SJCRH30 (cell line): ENCODE measurements at places on chromosomes 5 and 9. TPM values are rescaled to one million over a fixed set of nuclear protein-coding genes. Genes with fewer than 3 reads are reported as not detected.

Gene CTSV
- 19.8 and 21.0 TPM in 2 replicates for total RNA-seq

Gene CEL
- total RNA-seq = 0.53 and 0.71 TPM in 2 replicates

Gene PTGDS
- total RNA-seq = not detected in 2 replicates

Gene REEP2
- 4.9 and 8.5 TPM in 2 replicates for total RNA-seq

Gene MSX2
- total RNA-seq = 7.0 and 7.8 TPM in 2 replicates

DNA sequence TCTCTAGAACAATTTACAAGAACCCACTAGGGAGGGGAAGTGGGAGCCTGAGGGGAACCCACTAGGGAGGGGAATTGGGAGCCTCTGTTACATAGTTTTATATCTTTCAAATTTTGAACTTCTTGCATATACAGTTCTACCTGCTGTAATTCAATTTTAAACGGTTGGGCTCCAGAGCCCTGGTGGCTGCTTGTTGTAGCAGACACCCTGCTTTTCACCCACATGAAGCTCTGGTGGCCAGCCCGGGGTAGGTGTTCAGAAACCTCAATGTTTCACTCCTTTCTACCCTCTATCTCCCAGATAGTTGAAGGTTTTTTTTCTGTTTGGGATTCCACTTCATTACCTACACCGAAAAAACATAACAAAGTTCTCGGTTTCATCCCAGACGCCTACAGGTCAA is 124.4 kb downstream of the TMEM174 start:
- no peaks in the 10 kb centered on the region for H3K27me3 ChIP-seq
- no peaks in the 10 kb centered on the region for H3K36me3 ChIP-seq
- no peaks in the 10 kb centered on the region for H3K4me1 ChIP-seq

DNA sequence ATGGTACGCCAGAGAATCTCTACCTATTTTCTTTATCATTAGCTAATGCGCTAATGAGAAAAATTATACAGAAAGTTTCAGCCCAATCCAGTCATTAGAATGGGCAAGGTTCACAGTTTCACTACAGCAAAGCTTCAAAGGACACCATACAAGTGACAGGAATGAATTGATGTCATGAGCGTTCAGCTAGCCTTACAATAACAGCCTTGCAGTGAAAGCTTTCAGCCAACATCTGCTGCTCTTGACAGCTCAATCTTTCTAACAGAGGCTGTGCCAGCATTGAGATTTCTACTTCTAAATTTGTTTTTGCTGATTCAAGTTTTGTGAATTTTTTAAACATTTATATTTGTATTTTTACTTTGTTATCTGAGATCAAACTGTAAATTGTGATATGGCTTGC is 302.4 kb upstream of the FAM174A start:
- DNase-seq = no peak
- H3K27ac ChIP-seq = no peak overlapping the region
- H3K4me3 ChIP-seq = no peak overlapping the region
- H3K4me1 ChIP-seq = no peaks in the 10 kb centered on the region
- H3K36me3 ChIP-seq = no peaks in the 10 kb centered on the region

- no peak overlapping the region for H3K27ac ChIP-seq
- 0 out of 2 replicates have a peak, but pooled peaks cover 4% of the 10 kb centered on the region for H3K36me3 ChIP-seq
- H3K27me3 ChIP-seq = no peaks in the 10 kb centered on the region
- no peaks in the 10 kb centered on the region for H3K4me1 ChIP-seq
- DNase-seq = no peak
Measured at GRCh38 chr5:14348142-14348541, 205.0 kb downstream of the TRIO start.

- H3K4me3 ChIP-seq = no peak overlapping the region
- no peaks in the 10 kb centered on the region for H3K27me3 ChIP-seq
- DNase-seq = no peak
- H3K27ac ChIP-seq = no peak overlapping the region
- no peaks in the 10 kb centered on the region for H3K4me1 ChIP-seq
Measured at GRCh38 chr5:71972777-71973473, 134.3 kb upstream of the MAP1B start.

GRCh38 chr9:37025071-37025822 is 8.8 kb downstream of the PAX5 start:
- peak; percentile 85 for DNase-seq
- H3K27me3 ChIP-seq = no peaks in the 10 kb centered on the region
- peak overlapping the region; percentile 97 for H3K27ac ChIP-seq
- no peaks in the 10 kb centered on the region for H3K36me3 ChIP-seq
- H3K4me1 ChIP-seq = peaks cover 18% of the 10 kb centered on the region
- peak overlapping the region; percentile 55 for H3K4me3 ChIP-seq

- DNase-seq = no peak
- H3K4me1 ChIP-seq = no peaks in the 10 kb centered on the region
- no peaks in the 10 kb centered on the region for H3K27me3 ChIP-seq
Measured at GRCh38 chr9:13505797-13506196, 226.3 kb upstream of the MPDZ start.

- no peaks in the 10 kb centered on the region; the same call in 1 of the 2 replicates for H3K27me3 ChIP-seq
- H3K27ac ChIP-seq = no peak overlapping the region
- peak; percentile 57 for DNase-seq
- H3K4me1 ChIP-seq = peaks cover 16% of the 10 kb centered on the region
- no peaks in the 10 kb centered on the region for H3K36me3 ChIP-seq
Measured at GRCh38 chr9:133509179-133510083, 15.3 kb downstream of the MYMK start.

GRCh38 chr9:128253140-128253990 is 22.4 kb downstream of the GOLGA2 start:
- H3K4me1 ChIP-seq = no peaks in the 10 kb centered on the region
- H3K36me3 ChIP-seq = peaks cover 10% of the 10 kb centered on the region
- H3K27ac ChIP-seq = no peak overlapping the region
- no peak overlapping the region for H3K4me3 ChIP-seq
- DNase-seq = no peak
- no peaks in the 10 kb centered on the region for H3K27me3 ChIP-seq

- H3K27me3 ChIP-seq = no peaks in the 10 kb centered on the region; the same call in 1 of the 2 replicates
- no peaks in the 10 kb centered on the region for H3K4me1 ChIP-seq
- no peaks in the 10 kb centered on the region for H3K36me3 ChIP-seq
- H3K4me3 ChIP-seq = no peak overlapping the region
Measured at GRCh38 chr5:57470339-57470738, 12.3 kb downstream of the ACTBL2 start.

- peaks cover under 1% of the 10 kb centered on the region for H3K27me3 ChIP-seq
- H3K27ac ChIP-seq = no peak overlapping the region
- H3K4me1 ChIP-seq = no peaks in the 10 kb centered on the region
- DNase-seq = no peak
- no peak overlapping the region for H3K4me3 ChIP-seq
Measured at GRCh38 chr5:168360521-168361285, 69.3 kb downstream of the WWC1 start.

DNA sequence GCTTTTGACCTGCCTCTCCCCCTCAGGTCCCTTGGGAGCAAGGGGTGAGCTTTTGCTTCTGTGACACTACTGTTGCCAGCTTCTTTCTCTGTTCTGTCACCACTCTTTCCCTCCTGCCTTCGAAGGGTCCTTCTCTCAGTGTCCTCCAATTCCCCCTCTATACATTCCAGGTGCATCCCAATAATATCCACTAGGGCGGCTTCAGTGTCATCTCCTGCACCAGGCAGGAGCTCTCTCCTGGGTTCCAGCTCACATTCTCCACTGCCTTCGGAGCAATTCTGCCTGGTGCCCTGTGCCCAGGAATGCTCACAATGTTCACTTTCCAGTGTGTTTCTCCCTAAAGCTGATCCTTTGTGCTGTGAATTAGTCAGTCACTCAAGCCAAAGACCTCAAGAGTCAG is 83.9 kb upstream of the CXCL14 start:
- no peak overlapping the region for H3K4me3 ChIP-seq
- 0 out of 2 replicates have a peak, but pooled peaks cover 4% of the 10 kb centered on the region for H3K27me3 ChIP-seq
- DNase-seq = no peak
- H3K27ac ChIP-seq = no peak overlapping the region

GRCh38 chr9:73845539-73845938 is 651.6 kb upstream of the RORB start:
- H3K27ac ChIP-seq = no peak overlapping the region
- H3K27me3 ChIP-seq = no peaks in the 10 kb centered on the region

- no peak overlapping the region for H3K4me3 ChIP-seq
- H3K36me3 ChIP-seq = no peaks in the 10 kb centered on the region
- no peak overlapping the region for H3K27ac ChIP-seq
- H3K27me3 ChIP-seq = no peaks in the 10 kb centered on the region
- no peak for DNase-seq
Measured at GRCh38 chr5:138950421-138951031, 75.4 kb upstream of the LRRTM2 start.

- peaks cover 9% of the 10 kb centered on the region for H3K4me1 ChIP-seq
- peak; percentile 65 for DNase-seq
- peak overlapping the region; percentile 54 for H3K27ac ChIP-seq
- H3K36me3 ChIP-seq = no peaks in the 10 kb centered on the region
Measured at GRCh38 chr5:175590471-175590881, 67.4 kb upstream of the HRH2 start.

GRCh38 chr9:78714576-78714975 is 417.7 kb downstream of the PSAT1 start:
- H3K36me3 ChIP-seq = no peaks in the 10 kb centered on the region
- no peak overlapping the region for H3K27ac ChIP-seq

- no peak overlapping the region for H3K4me3 ChIP-seq
- H3K4me1 ChIP-seq = no peaks in the 10 kb centered on the region
- H3K27ac ChIP-seq = no peak overlapping the region
- H3K36me3 ChIP-seq = no peaks in the 10 kb centered on the region
Measured at GRCh38 chr5:148060881-148061280, 2.9 kb upstream of the SPINK5 start.

DNA sequence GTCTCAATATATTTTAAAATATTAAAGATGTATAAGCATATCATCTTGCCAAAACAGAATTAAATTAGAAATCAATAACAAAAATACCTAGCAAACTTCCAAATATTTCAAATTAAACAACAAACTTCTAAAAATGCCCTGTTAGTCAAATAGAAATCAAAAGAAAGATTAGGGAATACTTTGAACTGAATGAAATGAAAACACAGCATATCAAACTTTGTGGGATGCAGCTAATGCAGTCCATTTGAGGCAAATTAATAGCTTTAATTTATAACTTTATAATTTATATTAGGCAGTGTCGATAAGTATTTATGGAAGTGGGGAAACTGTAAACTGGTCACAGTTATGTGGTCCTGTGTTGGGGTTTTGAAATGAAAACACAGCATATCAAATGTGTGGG is 17.1 kb downstream of the SLC6A3 start:
- no peaks in the 10 kb centered on the region for H3K27me3 ChIP-seq
- H3K27ac ChIP-seq = no peak overlapping the region

DNA sequence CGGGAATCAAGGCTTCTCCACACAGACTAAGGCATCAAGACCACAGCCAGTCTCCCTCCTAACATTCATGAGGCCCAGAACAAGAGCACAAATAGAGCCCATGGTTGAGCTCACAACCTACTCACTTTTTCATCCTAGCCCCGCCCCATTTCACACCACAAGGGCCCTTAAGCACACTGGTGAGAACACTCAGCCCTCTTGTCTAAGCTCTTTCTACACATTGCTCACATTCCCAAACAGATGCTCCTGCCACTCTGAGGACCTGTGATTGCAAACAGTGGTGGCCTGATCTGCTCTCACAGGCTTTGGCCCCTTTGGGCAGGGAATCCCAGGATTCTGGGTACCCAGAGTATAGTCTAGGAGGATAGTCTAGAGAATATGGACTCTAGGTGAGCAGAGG is 54.0 kb downstream of the FEM1C start:
- no peaks in the 10 kb centered on the region for H3K27me3 ChIP-seq
- no peaks in the 10 kb centered on the region for H3K36me3 ChIP-seq
- peak; percentile 55 for DNase-seq
- no peak overlapping the region for H3K4me3 ChIP-seq

GRCh38 chr9:81559709-81560108 is 129.6 kb downstream of the TLE1 start:
- DNase-seq = peak; percentile 61
- H3K27me3 ChIP-seq = no peaks in the 10 kb centered on the region
- peak overlapping the region; percentile 45 for H3K27ac ChIP-seq
- peaks cover 24% of the 10 kb centered on the region for H3K4me1 ChIP-seq
- H3K4me3 ChIP-seq = no peak overlapping the region

DNA sequence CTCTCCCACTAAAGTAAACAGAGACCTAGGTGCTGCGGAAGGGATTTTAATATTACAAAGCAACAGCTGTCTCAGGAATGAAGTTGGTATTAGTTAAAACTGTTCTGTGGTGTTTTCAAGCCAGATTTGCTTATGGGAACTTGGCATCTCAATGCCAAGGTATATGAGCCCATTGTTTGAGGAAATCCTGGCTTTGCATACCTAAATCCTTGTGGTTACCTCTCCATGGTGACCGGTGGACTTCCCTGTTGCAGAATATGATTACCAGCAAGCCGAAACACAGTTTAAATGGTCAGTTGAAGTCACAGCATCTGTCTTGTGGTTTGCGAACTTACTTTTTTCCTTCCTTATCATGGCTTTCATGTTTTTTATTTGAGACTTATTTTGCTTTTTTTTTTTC is 62.3 kb upstream of the TXNDC8 start:
- H3K27ac ChIP-seq = no peak overlapping the region
- H3K36me3 ChIP-seq = no peaks in the 10 kb centered on the region
- H3K4me1 ChIP-seq = peaks cover 13% of the 10 kb centered on the region
- DNase-seq = peak; percentile 64
- H3K27me3 ChIP-seq = no peaks in the 10 kb centered on the region

DNA sequence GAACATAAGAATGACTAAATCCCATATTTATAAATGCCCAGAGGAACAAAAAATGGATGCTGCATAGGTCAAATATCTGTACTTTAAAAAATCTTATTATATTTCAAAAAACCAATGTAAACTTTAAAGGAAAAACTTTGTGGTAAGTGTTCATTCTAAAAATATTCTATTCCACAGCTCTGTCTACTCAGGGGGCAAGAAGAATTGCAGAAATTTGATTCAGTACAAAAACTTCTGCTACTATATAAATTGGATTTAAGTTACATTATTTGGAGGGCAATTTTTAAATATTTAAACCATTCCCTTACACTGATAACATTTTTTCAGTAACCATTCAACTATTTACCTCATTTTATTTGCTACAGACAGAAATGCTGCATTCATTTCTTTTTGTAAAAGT is 32.1 kb downstream of the NFIB start:
- H3K4me1 ChIP-seq = peaks cover 47% of the 10 kb centered on the region
- H3K4me3 ChIP-seq = no peak overlapping the region
- no peak for DNase-seq
- peak overlapping the region; percentile 74 for H3K27ac ChIP-seq
- H3K27me3 ChIP-seq = no peaks in the 10 kb centered on the region

- no peaks in the 10 kb centered on the region for H3K27me3 ChIP-seq
- H3K27ac ChIP-seq = no peak overlapping the region
- H3K4me3 ChIP-seq = no peak overlapping the region
- no peak for DNase-seq
Measured at GRCh38 chr9:127116088-127116726, 6.2 kb downstream of the ANGPTL2 start.

- H3K4me1 ChIP-seq = no peaks in the 10 kb centered on the region
- no peak overlapping the region for H3K4me3 ChIP-seq
- no peak overlapping the region for H3K27ac ChIP-seq
Measured at GRCh38 chr5:161600156-161600555, 53.6 kb upstream of the GABRB2 start.

DNA sequence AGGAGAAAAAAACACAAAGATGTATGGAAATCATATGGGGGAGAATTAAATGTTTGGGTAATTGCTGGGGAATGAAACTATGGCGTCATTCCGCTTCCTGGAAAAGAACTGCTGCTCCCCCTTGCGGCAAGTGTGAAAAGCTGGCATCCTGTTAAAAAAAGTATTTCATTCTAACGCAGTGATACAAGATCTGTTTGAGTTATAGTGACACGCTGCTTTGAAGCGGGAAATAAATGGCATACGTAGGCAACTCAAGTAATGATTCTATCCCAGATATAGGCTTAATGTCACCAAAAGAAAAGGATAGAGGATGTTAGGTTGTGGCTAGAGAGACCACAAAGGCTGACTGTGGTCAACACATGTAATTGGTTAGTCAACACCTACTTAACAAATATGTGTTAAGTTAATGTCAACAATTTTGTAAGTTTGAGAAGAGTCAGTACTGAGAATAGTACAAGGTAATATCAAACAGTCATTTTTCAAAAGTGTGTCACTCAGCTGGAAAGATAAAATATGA is 70.2 kb upstream of the ALDH1A1 start:
- H3K27me3 ChIP-seq = no peaks in the 10 kb centered on the region
- H3K27ac ChIP-seq = no peak overlapping the region
- no peak overlapping the region for H3K4me3 ChIP-seq
- no peaks in the 10 kb centered on the region for H3K36me3 ChIP-seq
- H3K4me1 ChIP-seq = no peaks in the 10 kb centered on the region
